ENCODE measurements at places on chromosomes 2 and 18.
A peak's percentile ranks its signal among the peaks of the same experiment; 100 is the strongest.

GRCh38 chr18:58221060-58221725 is 177.2 kb downstream of the NEDD4L start:
- no peak for DNase-seq

- DNase-seq = no peak
Observed at GRCh38 chr18:39675368-39675767, 2109.8 kb upstream of the CELF4 start.

- DNase-seq = no peak
Observed at GRCh38 chr2:129254718-129255117, 724.7 kb upstream of the RAB6C start.

DNA sequence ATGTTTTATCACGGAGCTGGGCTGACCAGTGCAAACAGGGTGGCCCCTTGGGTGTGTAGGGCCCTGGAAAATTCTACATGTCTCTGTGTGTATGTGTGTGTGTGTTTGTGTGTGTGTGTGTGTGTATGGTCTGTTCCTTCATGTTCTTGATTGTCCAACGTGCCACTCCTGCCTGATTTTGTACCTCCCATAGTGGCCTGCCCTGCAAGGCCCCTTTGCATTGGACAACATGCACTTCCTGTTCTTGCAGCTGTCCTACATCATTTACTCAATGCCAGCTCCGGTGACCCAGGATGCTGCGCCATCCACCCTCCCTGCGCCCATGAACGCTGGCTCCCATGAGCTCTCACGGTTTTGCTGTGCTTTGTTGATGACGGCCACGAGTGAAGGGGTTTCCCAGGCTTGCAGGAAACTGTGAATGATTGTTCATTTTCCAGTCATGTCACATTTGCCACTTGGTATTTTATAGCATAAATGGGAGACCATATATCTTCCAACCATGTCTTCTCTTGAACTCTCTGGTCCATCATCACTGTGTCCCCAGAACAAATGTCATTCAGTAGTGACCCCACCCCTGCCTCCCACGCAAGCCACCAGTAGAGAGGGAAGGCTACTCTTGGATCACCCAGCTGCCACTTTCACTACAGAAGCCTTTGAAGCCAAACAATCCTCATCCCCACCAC is 69.7 kb upstream of the NCK2 start:
- no peak for DNase-seq

DNA sequence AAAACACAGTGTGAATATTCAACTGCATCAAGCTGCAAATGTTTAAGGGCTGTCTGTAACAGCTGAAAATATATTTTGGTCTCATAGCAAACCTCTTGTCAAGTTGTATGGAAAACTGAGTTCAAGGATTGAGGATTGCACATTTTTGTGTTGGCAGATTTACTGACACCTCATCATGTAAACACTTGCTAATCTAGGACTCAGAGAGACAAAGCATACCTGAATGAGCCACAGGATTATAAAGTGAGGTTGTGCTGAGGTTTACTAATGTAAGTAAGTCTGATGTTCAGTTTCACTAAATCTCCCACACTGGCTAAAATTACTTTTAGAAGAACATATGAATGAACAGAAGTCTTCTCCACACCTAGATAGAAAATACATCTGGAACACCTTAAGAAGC is 1993.1 kb upstream of the CELF4 start:
- no peak for DNase-seq

GRCh38 chr18:27062802-27063201 is 122.3 kb downstream of the CHST9 start:
- DNase-seq = no peak

DNA sequence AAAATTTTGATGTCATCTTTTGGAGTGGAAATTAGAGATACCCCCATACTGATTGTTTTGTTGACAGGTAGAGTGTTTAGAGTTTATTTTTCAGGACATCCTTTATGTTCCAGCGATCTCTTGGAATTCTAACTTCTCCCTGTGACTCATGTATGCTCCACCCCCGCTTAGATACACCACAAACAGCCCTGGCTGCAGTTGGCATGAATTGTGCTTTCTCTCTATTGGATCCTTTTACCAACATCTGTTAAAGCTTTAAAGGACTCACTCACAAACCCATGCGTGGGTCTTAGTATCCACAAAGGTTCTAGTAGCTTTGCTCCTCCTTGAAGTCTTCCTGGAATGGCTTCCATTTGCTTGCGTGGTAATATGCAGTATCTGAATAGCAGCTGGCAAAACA is 409.5 kb upstream of the POU3F3 start:
- no peak for DNase-seq

DNA sequence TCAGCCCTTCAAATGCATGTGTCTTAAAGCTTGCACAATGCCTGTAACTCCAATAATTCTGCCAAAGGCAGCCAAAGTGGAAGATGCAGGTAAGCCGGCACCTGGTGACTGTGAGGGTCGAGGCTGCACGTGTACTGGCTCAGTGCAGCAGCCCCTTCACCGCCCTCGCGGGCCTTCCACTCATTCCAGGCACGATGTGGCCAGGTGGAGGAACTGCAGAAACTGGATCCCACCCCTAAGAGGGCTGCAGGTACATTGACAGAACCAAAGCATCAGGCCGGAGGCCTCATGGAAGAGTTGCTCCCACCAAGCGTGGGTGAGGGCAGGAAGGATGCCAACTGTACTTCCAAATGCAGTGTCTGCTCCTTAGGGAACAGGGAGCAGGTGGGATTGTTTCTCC is 253.4 kb downstream of the HDAC4 start:
- no peak for DNase-seq

DNA sequence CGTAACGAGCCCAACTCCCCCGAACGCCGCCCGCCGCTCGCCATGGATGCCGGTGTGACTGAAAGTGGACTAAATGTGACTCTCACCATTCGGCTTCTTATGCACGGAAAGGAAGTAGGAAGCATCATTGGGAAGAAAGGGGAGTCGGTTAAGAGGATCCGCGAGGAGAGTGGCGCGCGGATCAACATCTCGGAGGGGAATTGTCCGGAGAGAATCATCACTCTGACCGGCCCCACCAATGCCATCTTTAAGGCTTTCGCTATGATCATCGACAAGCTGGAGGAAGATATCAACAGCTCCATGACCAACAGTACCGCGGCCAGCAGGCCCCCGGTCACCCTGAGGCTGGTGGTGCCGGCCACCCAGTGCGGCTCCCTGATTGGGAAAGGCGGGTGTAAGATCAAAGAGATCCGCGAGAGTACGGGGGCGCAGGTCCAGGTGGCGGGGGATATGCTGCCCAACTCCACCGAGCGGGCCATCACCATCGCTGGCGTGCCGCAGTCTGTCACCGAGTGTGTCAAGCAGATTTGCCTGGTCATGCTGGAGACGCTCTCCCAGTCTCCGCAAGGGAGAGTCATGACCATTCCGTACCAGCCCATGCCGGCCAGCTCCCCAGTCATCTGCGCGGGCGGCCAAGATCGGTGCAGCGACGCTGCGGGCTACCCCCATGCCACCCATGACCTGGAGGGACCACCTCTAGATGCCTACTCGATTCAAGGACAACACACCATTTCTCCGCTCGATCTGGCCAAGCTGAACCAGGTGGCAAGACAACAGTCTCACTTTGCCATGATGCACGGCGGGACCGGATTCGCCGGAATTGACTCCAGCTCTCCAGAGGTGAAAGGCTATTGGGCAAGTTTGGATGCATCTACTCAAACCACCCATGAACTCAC is 673 bp downstream of the PCBP1 start:
- peak; percentile 50 for DNase-seq

GRCh38 chr2:203730076-203730729 is 23.8 kb downstream of the CD28 start:
- DNase-seq = no peak
